Activated CD4-positive, alpha-beta T cell treated with anti-CD3 and anti-CD28 coated beads, Interleukin-2, amount 50 U/mL, for 48 hours (primary cell): ENCODE measurements at places on chromosomes 4 and X.
A peak's percentile ranks its signal among the peaks of the same experiment; 100 is the strongest.

GRCh38 chr4:94545296-94545695 is 93.6 kb downstream of the PDLIM5 start:
- DNase-seq, result no peak

GRCh38 chrX:133849676-133850075 is 135.7 kb downstream of the GPC3 start:
- no peak for DNase-seq

DNA sequence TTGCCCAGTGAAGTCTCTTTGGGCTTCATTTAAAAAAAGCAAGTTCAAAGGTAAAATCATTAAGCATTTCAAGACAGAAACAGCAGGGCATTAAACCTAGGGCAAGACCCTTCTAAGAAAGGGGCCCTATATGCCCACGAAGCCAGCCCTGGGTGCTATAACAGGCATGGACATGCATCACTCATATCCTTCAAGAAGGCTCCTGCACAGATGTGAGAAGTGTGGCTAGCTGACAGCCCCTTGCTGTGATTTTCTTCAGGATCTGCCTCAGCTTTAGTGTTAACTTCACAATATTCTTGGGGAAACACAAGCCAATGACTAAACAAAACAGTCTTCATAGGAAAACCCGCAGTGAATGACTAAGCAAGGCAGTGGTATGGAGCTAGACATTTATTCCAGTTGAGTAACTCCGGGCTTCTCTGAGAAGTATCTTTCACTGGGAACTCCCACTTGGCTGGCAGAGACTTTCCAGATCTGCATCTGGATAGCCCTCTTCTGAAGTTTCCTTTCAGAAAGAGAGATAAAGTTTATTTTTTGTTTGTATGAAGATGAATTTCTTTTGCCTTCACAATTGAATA is 11.9 kb upstream of the MAOA start:
- peak; percentile 6 for DNase-seq

GRCh38 chrX:76971393-76972376 is 475.5 kb upstream of the FGF16 start:
- peak; percentile 0 for DNase-seq

GRCh38 chr4:55865228-55865806 is 11.9 kb downstream of the EXOC1 start:
- DNase-seq, result no peak

GRCh38 chrX:110683925-110684324 is 111.7 kb downstream of the CHRDL1 start:
- no peak for DNase-seq

DNA sequence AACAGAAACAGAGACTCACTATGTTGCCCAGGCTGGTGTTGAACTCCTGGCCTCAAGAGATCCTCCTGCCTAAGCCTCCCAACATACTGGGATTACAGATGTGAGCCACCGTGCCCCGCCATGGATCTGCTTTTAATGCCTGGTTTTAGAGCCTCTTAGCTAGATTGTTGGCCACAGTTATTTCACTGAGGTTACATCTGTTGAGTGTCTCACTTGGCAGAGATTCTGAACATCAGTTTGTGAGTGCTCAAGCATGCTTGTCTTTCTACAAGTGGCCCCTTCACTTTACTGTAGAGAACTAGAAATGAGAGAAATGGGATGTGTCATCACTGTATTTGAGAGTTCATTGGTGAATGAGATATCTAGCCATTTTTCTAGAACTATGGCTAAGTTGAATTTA is 218.5 kb downstream of the APBB2 start:
- no peak for DNase-seq

DNA sequence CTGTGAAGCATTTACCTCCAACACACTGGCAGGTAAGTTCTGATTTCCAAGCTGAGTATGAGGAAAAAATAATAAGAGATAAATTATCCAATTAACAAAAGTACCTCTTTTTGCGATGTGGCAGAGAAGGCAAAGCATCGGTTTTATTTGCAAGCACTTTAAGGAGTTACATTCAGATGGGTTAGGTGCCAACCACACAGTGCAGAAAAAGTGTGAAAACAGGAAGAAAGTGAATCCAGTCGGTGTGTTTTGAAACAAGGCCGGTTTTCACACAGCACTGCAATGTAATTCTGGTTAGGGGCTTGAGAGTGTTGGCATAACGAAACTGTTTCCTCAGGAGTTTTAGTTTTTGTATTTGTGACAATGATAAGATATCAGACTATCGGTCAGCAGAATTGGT is 130.8 kb upstream of the PDLIM3 start:
- no peak for DNase-seq
